ENCODE measurements at places on chromosomes 12 and 14.

- no peak for DNase-seq
These were observed 101.1 kb upstream of the BCL2L14 start for GRCh38 chr12:11969437-11970154.

DNA sequence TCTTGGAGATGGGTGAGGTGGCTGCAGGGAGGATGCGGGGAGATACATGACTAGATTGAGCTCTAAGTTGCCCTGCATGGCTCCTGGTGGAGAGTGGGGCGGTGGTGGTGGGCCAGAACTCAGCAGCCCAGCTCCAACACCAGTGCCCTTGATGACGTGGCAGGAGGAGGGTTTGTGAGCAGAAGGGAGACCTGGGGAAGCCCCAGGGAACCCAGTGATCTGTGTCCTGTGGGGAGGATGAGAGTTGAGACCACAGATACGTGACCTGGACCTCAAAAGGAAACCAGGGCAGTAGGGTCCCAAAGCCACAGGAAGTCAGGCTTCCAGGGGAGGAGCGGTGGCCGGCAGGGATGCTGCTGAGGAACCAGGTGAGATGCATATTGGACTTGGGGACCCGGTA lies 989.1 kb upstream of the TMEM132C start:
- DNase-seq = no peak

DNA sequence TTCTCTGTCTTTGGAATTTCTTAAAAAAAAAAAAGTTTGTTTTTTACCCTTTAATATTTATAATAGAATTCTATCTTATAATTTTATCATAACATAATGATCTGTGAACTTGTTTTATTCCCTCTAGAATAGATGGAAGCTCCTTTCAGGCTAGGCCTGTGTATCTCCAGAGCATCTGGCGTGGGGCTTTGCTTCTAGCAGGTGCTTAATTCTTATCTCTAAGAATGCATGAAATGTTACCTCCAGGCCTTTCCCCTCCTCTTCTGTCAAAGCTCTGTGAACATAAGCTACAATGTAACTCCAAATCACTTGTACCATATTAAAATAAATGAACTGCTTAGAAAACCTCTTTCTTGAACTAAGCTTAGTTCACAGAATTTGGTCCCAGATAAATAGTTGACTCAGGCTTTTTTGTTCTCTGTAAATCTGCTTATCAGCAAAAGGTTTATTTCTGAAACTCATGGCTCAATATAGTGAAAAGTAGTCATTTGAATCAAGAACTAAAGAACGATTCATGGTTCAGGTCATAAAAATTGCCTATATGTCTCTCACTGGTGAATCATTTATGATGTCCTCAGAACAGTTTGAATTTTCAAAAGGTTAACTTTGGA lies 407.1 kb downstream of the TRHDE start:
- DNase-seq = no peak

- no peak for DNase-seq
These were observed 17.4 kb downstream of the LRP6 start for GRCh38 chr12:12249216-12250050.

DNA sequence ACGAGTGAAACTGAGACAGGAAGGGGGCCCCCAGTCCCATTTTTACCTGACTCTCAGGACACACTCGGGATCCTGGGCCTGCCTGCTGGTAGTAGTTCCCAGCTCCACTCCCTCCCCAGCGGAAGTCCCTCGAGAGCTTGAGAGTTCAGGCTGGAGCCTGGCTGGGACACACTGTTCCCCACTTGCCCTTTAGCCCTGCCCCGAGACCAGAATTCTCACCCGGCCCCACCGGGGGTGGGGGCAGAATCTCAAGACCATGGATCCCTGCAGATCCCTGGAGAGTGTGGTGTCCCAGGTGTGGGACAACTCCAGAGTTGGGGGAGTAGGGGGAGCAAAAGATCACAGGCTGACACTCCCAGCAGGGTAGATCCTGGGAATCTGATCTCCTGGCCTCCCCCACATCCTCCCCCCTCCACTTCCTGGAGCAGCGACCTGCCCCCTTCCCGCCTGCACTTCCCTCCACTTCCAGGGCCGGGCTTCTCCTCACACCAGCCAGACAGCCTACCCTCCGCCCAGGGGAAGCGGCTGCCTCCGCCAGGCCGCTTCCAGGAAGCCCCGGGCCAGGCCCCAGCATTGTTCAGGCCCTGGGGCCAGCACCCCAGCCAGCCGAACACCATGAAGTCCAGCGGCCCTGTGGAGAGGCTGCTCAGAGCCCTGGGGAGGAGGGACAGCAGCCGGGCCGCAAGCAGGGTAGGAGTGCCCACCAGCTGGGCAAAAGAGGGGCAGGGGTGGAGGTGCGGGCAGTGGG lies at the start of gene TNS2:
Gene TNS2, plus strand, starts transcription at position 495 of the 748 bp plus-strand sequence. Its CDS starts 121 bp downstream, at position 616.
- peak; percentile 70 for DNase-seq

DNA sequence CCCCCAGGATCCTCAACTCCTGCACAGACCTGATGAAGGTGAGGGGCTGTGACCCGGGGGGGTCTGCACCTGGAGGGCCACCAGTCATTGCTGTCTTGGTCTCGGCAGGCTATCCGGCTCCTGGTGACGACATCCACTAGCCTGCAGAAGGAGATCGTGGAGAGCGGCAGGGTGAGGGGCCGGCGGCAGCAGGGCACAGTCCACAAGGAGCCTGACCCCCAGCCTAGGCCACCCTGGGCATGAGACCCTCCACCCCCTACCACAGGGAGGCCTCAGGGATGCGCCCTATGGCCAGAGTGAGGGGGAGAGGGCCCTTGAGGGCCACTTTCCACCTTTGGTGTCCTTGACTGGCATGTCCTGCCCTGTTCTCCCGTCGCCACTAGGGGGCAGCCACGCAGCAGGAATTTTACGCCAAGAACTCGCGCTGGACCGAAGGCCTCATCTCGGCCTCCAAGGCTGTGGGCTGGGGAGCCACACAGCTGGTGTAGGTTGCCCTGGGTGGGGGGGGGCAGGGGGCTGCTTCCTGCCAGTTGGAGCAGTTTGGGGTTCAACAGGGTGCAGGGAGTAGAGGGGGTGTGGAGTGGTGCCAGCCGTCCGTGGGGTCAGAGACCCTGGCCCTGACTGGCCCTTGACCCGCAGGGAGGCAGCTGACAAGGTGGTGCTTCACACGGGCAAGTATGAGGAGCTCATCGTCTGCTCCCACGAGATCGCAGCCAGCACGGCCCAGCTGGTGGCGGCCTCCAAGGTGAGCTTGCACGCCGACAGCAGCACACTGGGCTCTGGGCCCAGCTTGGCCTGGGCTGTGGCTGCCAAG lies 25.0 kb downstream of the HIP1R start:
- DNase-seq = peak; percentile 83

- no peak for DNase-seq
These were observed 54.7 kb downstream of the SLC6A12 start for GRCh38 chr12:159156-159782.

DNA sequence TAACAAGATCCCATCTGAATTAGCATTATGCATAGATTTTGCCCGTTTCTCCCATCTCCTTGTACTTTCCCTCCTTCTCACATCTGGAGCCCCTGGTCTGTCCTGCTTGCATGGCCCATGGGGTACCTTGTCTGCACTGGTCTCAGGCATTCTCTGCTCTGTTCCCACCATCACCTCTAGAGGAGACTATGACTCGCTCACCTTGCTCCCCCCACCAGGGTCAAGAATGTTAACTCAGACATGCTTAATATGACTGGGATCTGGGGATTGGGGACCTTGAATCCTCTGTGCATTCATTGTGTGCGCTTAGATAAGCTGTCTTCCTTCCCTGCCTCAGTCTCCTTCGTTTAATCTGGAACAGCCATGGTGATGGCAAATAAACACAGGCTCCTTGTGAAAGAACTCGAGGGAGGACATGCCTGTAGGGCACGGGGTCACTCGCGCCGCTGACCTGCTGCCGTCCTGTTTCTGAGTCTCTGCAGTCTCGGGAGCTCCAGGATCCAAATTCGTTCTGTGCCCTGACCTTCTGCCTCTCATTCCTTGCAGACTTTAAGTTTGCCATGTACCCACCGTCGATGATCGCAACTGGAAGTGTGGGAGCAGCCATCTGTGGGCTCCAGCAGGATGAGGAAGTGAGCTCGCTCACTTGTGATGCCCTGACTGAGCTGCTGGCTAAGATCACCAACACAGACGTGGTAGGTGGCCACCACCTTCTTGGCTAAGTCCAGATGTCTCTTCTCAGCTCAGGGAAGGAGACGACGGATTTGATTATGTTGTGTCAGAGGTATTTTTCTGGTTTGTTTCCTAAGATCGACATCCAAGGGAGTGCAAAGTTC lies 15.0 kb downstream of the CCND2 start:
- DNase-seq = no peak

DNA sequence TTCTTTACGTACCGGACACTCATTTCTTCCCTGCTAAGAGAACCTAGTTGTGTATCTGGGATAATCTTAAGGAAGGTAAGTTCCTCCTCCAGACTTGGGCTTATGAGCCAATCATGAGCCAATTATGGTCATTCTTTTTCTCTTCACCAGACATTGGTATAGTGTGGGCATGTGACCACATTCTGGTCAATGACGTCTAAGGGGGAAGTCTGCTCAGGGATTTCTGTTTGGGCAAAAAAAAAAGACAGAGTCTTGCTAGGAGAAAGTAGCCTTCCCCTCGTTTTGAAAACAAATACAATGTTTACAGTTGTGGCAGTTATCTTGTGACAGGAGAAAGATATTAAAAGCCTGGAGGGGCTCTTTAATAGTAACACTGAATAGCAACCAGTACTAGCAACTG lies 20.1 kb upstream of the PLXNC1 start:
- no peak for DNase-seq

DNA sequence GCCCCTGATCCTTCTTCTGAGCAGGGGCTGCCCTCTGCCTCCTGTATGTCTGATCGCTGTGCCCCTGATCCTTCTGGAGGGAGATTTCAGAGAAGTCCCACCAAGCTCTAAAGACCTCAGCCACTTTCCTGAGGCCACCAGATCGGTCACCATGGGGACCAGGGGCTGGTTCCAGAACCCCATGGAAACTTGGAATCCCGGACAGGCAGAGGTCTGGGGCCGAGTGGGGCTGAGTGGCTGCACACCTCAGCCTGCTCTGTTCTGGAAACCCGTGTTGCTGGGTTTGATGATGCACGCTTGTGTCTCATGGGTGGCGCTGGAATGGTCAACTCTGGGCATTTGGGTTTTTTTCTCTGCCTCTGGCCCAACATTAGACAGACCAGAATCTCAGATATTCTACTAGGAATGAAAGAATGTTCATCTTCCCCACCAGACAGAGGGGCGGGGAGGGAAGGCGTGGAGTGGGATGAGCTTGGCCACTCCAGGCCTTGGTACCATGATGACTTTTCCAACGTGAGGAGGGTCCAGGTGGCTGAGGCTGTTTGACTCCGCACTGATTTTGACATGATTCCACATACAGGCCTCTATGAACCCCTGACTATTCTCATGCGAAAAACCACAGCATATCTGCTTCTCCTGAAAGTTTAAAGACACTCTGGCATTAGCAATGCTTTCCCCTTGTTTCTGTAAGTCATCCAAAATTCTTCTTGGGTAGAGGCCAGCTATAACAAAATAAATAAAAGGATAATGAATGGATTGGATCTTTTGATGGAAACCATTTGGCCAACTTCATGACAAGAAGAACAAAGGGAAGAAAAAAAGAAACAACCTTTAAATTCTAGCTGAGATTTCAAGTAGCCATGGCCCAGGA lies 114.5 kb downstream of the ADGRD1 start:
- no peak for DNase-seq

- DNase-seq = no peak
These were observed 9.9 kb downstream of the SLC15A4 start for GRCh38 chr12:128813883-128814282.

GRCh38 chr14:100775351-100775830 lies 48.7 kb downstream of the DLK1 start:
- no peak for DNase-seq

DNA sequence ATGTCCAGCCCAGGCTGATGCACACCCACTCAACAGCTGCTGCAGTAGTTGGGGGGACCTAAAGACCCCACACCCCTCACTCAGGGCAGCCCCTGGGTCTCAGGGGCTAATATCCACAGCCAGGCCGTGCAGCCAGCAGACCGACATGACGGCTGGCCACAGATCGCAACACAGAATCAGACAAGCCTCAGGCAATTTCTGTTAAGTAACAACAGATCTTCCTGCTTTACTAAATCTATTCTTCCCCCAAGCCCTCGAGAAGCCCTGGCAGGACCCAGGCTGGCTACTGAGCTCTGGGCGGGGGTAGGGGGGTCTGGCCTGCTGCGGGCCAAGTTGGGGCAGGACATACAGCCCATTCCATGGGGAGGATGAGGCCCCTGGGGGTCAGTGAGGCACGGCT lies 28.0 kb upstream of the NUDT14 start:
- no peak for DNase-seq

DNA sequence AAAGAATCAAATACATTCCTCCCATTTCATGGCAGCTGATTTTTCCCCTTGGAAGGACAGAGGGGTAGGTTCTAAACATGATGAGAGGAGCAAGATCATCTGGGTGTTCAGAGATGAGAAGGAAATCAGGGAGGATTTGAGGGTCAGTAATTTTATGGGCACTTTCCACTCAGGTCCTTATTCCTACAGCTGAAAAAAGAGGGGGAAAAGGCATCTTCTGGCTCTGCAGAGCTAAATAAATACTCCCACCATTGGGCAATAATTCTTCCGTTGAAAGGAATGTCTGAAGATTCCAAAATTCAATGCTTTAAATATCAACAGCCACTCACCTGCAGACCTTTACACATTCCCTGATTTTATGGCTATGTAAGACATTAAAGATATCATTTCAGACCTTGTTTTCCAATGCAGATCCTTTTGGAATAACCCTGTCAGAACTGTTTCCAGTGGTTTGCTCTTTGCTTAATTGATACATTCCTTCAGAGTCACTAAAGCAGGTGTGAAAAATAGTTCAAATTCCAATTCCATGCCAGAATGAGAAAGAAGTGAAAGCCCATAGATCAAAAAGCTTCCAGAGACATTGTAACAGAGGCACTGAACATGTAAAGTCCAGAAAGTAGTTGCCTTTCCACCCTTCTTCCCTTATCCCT lies 233.3 kb upstream of the KRR1 start:
- no peak for DNase-seq

DNA sequence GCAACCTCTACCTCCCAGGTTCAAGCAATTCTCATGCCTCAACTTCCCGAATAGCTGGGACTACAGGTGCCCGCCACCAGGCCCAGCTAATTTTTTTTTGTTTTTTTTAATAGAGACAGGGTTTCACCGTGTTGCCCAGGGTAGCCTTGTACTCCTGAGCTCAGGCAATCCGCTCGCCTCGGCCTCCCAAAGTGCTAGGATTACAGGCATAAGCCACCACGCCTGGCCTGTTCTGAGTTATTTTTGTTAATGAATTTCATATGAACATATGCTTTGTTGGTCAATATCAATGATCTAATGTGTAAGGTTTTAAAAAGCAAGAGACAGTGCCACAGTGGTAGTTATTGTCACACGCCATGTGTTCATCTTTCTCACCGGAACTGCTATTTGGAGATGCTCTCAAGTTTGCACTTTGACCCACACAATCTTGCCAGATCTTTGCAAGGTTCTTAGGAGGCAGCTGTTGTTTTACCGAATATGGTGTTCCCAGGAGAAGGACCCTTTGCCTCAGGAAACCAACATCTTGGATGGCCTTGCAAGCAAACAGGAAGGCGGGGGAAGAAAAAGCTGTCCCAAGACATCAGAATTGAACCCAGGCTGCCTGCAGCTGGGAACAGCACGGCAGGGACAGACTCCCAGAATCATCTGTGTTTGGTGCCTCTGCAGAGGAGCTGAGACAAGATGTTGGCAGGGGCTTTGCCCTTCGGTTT lies 30.0 kb downstream of the GALNT16 start:
- no peak for DNase-seq

- no peak for DNase-seq
These were observed 28.6 kb upstream of the NR1H4 start for GRCh38 chr12:100445081-100445481.

Measured in ELR (cell line).